ENCODE measurements at places on chromosomes 6 and 20.

GRCh38 chr6:19180348-19181072, 656.7 kb upstream of the ID4 start:
- DNase-seq, result no peak

DNA sequence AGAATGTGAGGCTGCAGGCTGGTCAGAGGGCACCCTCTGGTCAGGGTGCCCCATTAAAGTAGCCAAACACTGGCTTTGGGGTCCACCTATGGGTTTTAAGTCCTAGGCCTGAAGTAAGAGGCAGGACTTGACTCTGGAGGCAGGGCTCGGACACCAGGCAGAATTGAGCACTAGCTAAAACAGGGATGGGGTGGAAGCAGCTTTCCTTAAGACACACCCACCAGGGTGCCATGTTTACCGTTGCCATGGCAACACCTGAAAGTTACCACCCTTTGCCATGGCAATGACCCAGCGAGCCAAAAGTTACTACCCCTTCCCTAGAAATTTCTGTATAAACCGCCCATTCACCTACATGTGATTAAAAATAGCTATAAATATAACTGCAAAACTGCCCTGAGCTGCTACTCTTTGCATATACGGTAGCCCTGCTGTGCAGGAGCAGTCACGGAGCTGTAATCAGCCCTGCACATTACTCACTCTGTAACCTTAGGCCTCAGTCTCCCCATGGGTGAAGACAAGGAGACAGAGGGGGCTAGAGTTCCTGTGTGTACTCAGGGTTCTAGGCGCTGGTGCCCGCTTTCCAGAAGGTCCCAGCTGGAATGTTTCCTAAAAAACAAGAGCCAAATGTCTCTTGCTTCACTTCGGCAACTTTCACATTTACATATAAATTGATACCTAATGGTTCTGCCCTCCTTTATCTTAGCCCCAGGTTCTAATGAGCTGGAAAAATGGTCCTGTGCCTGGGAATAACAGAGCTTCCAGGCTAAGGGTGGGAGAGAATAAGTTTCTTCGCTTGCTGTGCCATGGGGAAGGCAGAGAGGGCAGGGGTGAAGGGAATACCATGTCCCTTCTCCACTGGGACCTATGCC, 27.2 kb upstream of the SRSF6 start:
- no peak for DNase-seq

- DNase-seq, result no peak
Observed at GRCh38 chr20:15205028-15205427, 867.6 kb upstream of the FLRT3 start.

DNA sequence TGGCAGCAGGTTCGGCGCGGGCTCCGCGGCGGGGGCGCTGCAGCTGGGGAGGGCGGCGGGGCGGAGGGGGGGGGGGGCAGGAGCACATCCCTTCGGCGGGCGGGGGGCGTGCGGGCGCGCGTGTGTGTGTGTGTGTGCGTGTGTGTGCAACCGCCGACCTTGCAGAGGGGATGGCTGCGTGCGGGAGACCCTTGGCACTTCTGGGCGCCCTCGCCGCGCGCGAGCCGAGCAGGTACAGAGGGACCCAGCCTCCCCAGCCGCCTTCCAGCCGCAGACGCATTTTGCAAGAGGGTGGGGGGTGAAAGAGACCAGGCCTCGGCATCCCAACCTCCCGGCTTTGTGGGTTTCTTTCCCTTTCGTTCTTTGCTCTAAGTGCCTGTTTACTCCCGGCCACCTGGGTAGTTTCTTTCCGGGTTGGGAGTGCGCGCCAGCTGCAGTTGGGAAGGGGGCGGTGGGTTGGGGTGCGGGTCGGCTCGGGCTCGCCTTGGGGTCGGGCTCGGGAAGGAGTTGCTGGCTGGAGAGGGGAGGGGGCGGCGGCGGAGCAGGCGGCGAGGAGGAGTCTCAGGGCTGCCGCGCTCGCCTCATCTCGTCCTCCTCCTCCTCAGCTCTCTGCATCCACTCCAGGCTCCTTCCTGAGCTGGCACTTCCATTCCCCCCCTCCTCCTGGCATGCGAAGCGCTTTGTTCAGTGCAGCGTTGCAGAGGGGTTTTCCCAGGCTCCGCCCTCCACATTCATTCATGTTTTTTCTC, 620 bp downstream of the HIVEP1 start:
- DNase-seq, result peak; percentile 56

GRCh38 chr6:14943116-14943515, 302.8 kb upstream of the JARID2 start:
- DNase-seq, result peak; percentile 35

GRCh38 chr6:148494226-148494625, 151.6 kb downstream of the SASH1 start:
- no peak for DNase-seq

GRCh38 chr6:42436825-42437224, 14.9 kb downstream of the TRERF1 start:
- no peak for DNase-seq

DNA sequence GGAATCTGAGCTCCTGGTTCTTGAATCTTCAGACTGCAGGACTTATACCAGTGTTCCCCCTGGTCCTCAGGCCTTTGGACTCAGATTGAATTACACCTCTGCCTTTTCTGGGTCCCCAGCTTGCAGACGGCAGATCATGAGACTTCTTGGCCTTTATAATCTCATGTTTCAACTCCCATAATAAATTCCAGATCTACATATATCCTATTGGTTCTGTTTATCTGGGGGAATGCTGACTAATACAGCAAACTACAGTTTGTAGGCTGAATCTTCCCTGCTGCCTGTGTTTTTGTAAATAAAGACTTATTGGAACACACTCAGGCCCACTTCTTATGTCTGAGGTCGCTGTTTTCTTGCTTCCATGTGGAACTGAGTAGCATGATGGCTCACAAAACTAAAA, 184.7 kb downstream of the HDGFL1 start:
- DNase-seq, result no peak

- DNase-seq, result no peak
Observed at GRCh38 chr6:134721060-134721405, 228.9 kb downstream of the ALDH8A1 start.

- no peak for DNase-seq
Observed at GRCh38 chr6:27268803-27269202, 21.3 kb downstream of the PRSS16 start.

GRCh38 chr6:144007478-144008119, 460 bp downstream of the PLAGL1 start:
- peak; percentile 20 for DNase-seq

GRCh38 chr6:73341335-73341734, 12.7 kb downstream of the DPPA5 start:
- no peak for DNase-seq

- DNase-seq, result no peak
Observed at GRCh38 chr6:109313139-109313538, 69.1 kb downstream of the CD164 start.

DNA sequence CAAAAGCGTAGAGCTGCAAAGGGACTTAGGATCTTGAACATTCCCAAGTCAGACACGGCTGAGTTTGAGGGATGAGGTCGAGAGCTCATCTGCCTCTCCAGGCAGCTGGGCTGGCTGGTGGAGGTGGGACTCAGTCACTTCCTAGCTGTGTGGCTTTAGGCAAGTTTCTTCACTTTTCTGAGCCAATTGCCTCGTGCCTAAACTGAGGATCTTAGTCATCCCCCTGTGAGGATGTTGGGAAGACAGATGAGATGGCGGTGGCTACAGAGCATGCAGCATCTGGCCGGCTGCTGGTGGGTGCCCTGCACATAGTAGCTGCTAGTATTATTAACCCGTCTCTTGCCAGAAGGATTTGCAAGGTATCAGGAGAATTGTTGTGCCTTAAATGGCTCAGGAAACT, 27.5 kb downstream of the TFAP2C start:
- no peak for DNase-seq

DNA sequence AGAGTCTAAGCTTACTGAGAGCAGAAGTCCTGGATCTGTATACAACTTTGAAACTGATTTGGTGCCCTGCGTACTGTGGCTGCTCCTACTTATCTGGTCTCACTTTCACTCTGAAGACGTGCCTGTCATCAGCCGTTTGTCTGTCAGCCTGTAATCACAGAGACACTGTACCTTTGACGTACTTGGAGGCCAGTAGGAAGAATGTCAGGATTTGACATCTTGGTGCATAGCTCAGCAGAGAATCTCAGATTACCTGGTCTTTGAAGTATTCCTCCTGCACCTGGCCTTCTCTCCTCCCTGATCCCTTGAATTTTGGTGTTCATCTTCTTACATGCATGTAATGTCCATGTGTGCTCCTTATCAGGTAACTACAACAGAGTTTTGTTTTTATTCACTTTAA, 37.7 kb downstream of the DSE start:
- no peak for DNase-seq

DNA sequence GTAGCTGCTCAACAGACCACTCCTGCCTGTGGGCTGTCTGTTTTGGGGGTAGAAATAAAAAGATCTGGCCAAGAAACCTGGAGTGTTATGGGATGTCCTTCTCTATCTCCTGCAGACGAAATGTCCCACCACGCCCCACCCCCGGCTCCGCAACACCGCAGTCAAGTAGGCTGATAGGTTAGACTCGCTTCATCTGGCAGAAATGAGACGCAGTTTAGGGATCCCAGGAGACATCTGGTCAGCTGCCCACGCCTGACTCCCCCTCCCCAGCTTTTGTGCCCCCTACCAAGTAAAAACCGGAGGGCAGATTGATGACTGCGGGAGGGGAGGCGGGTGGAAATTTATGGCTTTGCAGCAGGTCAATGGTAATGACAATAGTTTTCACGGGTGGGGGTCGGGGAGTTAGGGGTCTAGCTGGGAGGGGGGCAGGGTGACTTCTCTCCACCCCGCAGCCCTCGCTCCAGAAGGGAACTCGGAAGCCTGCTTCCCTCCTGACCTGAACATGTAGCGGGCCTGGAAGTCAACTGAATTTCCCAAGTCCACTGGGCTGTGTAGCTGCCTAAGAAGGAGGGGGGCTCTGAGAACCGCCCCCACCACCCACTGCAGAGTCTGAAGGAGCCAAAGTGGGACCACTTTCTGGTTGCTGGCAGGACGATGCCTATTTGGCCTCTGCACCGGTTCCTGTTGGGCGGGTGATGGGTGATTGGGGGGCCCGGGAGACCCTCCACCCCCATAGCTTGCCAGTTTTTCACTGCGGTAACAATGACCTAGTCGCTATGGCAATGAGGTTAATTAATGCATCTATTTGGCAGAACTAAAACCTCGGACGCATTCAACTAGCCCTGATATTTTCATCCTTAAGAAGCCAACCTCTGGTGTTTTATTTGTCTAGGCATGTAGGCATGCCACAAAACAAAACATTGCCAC, 25.7 kb downstream of the PMEPA1 start:
- no peak for DNase-seq

DNA sequence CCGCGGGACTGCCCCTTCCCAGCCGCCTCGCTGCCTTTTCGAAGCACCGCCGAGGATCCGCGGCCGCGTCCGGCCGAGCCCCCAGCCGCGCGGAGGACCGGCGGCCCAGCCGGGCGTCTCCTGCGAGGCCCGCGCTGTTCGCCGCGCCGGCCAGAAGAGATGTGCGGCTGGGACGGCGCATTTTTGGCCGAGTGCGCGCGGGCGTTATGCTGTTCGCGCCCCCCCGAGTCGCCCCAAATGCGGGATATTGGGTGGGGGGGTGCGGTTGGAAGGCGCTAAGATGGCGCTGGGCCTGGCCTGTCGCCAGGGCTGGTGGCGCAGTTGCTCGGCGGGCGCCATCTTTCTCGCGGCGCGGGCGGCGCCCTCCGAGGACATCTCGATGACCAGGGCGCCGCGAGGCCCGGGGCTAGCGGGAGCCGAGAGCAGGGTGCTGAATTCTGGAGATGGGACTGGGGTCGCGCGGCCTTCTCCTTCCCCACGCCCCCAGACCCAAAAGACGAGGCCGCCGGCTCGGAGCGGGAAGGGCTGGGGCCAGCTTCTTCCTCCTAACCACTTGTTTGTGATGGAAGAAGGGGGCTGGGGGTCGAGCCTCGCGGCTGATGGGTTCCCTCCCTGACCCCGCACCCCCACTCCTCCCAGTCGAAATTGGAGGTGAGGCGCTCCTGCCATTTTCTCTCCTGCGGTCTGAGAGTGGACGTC, 1.5 kb downstream of the BICRAL start:
- peak; percentile 33 for DNase-seq

- DNase-seq, result no peak
Observed at GRCh38 chr20:37123441-37123840, 27.6 kb upstream of the RBL1 start.

DNA sequence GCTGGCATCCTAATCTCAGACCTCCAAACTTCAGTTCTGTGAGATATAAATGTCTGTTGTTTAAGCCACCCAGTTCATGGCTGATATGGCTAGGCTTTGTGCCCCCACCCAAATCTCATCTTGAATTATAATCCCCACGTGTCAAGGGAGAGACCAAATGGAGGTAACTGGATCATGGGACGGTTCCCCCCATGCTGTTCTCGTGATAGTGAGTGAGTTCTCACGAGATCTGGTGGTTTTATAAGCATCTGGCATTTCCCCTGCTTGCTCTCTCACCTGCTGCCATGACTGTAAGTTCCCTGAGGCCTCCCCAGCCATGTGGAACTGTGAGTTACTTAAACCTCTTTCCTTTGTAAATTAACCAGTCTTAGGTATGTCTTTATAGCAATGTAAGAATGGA, 56.7 kb downstream of the KIAA0319 start:
- no peak for DNase-seq

- DNase-seq, result no peak
Observed at GRCh38 chr20:5570452-5570851, 179.7 kb upstream of the SHLD1 start.

- DNase-seq, result no peak
Observed at GRCh38 chr6:31474871-31475286, 23.1 kb upstream of the MICB start.

- DNase-seq, result no peak
Observed at GRCh38 chr6:129866688-129867087, 5.6 kb upstream of the TMEM244 start.

DNA sequence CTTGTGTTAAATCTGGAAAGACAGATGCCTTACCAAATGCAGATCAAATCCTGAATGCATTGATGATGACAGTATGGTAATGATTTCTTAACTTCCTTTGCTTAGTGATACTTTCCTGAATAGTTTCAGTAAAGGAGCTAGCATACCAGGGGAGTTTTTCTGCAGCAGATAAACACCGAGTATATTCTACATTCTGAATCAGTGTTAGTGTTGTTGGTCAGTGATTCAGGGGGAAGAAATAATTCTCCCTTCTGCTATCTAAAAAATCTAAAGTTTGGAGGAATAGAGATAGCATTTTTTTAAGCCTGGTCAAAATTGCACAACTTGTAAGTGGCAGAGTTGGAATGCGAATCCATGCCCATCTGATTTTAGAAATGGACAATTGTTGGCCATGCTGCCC, 512.2 kb upstream of the MARCKS start:
- no peak for DNase-seq

GRCh38 chr6:70241031-70241430, 61.9 kb downstream of the COL9A1 start:
- DNase-seq, result no peak

GRCh38 chr20:51687108-51687507, 81.1 kb downstream of the ATP9A start:
- no peak for DNase-seq

DNA sequence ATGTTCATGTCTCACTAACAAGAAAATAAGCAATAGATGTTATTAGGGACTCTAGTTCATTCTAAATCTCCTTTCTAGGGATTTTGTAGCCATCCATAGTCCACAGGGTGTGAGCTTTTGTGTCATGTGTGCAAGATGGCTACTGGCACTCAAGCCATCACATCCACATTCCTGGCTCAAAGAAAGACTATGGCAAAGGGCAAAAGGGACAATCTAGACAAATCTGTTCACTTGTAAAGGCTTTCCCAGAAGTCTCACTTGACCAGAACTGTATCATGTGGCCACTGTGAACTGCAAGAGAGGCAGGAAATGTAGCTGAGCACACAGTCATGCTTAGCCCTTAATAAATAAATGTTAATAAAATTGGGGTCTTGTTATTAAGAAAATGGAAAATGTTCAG, 212.6 kb upstream of the EXOC2 start:
- DNase-seq, result no peak

GRCh38 chr6:2190661-2191389, 54.6 kb downstream of the GMDS start:
- no peak for DNase-seq
